ENCODE measurements at places on chromosomes 3 and 15. TPM values are rescaled to one million over a fixed set of nuclear protein-coding genes. Genes with fewer than 3 reads are reported as not detected.

- DNase-seq: no peak
Observed at GRCh38 chr15:68699124-68699880, 120.5 kb downstream of the CORO2B start.

- no peak for DNase-seq
Observed at GRCh38 chr15:96585484-96586386, 255.2 kb downstream of the NR2F2 start.

- no peak for DNase-seq
Observed at GRCh38 chr15:83282776-83283137, 1.7 kb downstream of the BNC1 start.

- DNase-seq: no peak
Observed at GRCh38 chr15:56099311-56099710, 105.9 kb upstream of the NEDD4 start.

- no peak for DNase-seq
Observed at GRCh38 chr15:48842501-48842900, 31.6 kb upstream of the CEP152 start.

DNA sequence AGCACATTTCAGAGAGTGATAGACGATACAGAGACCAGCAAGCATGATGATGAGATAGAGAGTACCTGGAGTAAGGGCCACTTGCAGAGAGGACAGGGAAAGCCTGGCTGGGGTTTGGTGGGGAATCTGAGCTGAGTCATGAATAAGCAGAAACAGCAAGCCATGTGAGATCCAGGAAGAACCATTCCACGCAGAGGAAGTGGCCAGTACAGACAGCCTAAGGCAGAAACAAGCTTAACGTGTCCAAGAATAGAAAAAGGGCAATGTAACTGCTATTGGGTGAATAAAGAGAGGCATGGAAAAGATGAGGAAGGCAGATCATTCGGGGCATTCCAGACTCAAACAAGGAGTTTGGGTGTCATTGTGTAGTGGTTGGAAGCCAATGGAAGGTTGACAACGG lies 816.3 kb upstream of the CFAP20DC start:
- DNase-seq: no peak

- DNase-seq: no peak
Observed at GRCh38 chr3:58417075-58417474, 16.6 kb downstream of the PDHB start.

DNA sequence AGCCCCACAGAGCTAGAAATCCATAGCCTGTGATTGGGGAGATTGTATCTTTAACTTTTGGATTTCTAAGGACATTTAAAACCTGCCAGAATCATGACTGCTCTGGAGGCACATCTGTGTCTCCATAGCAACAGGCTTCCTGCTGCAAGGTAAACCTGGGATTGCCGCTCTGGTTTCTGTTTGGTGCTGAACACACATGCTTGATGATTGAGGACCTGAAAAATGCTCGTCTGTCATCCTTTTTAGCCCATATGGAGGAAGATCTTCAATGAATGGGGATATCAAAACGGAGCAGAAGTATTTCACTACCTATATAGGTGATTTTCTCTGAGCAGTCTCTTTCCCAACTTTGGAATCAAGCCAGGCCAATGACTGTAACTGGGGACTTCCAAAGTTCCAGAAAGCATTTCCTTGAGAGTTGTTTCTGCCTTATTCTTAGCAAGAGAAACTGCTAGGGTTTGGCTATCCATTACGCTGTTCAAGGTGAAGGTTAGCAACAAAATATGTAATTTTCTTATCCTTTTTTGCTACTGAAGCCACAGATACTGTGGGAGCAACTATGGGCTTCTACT lies 96.5 kb upstream of the TNIK start:
- DNase-seq: no peak

- no peak for DNase-seq
Observed at GRCh38 chr3:192171213-192171612, 556.1 kb downstream of the FGF12 start.

DNA sequence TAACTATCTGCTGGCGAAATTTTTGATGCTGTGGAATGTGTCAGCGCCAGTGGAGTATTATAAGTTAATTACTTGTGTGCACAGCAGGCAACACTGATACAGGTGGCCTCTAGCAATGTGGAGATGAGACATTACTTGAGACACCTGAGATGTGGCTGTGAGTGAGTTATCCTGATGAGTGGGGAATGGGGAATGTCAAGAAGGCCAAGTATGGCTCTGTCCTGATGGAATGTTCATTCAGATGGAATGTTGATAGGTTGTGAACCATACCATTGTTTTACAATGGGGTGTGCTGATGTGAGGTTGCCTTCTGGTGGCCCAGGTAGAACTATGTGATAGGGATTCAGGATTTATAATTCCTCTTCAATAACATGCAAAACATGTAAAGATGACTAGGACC lies 404.8 kb downstream of the PTPRG start:
- no peak for DNase-seq

DNA sequence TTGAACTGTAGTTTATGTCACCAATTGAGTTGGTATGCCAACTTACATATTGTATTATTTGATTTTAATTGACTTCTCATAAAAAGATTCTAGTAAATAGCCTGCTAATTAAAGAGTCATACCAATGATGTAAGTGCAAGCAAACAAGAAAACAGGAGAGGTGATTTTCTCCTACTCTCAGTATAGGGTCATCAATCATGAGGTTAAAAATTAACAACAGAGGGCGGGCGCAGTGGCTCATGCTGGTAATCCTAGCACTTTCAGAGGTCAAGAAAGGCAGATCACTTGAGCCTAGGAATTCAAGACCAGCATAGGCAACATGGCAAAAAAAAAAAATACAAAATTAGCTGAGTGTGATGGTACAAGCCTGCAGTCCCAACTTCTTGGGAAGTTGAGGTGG lies 108.7 kb downstream of the MYO9A start:
- no peak for DNase-seq

The TRH gene
- not detected for total RNA-seq

The APEH gene
- total RNA-seq: 105 TPM

The MEX3B gene
- 22.7 TPM for total RNA-seq

The SAMMSON gene
- total RNA-seq: not detected
